ENCODE measurements at places on chromosomes 4 and X.

DNA sequence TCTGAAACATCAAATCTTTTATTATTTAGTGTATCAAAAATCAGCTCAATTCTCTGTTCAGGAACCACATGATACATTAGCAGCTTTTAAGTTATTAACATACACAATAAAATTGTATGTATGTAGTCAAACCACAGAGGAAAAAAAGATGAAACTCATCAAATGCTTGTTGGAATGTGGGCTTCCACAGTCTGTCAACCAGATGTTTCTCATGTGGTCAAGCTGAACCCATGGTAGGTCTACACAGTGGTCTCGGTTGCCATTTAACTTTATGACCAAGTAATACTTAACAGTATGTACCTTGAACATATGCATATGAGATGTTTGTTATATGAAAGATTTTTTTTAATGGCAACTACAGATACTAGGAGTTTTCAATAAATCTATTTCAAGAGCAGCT is 427.8 kb downstream of the IL15 start:
- peak; percentile 18 for DNase-seq

DNA sequence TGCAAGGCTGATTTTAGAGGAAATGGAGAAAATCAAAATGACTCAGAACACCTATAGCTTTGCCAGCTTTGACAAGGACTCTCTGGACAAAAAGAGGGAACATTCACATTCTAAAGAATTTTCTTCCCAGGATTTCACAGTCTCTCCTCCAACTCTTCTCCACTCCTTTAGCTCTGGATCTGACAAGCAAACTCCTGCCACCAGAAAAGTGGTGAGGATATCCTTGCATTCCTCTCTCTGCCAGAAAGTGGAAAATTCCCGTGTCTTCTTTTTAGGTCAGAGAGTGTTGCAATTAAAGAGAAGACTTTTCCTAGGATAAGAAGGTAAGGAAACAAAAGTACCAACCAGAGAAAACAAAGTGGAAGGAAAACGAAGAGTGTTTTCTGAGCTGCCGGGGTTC is 16.1 kb upstream of the PDGFRA start:
- DNase-seq: peak; percentile 36

DNA sequence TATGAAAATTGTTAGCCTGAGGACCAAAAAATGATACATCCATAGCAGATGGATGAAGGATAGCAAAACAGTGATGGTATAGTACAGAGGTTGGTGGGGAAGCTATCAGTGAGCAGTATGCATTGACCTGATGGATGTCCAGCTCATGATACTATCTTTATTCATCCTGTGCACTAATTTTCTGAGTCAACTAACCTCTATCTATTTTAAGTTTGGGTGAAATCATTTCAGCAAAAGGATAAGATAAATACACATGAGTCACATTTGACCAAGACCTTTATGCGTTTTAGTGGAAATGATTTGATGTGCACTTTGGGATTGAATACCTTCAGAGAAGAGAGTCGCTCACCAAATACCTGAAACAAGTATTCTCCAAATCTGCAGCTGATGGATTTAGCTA is 351.0 kb upstream of the NR3C2 start:
- no peak for DNase-seq

DNA sequence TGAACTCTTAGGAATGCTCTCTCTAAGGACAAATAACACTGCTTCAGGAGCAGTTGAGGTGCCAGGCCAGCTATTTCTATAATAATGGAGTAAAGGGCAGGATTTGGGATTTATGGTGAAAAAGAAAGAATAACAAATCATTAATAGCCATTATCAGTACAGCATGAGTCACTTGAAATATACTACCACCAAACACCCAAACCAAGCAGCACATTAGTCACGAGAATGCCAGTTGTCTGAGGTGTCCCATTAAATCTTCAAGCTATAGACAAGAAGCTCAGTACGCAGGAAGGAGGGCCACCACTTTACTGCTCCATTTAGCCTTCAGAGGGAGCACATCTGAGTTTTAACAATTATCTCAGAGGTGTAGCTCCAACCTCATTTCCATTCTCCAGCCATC is 106.8 kb upstream of the MAGEA10 start:
- DNase-seq: no peak

- DNase-seq: peak; percentile 70
These were observed 298.7 kb upstream of the EPHA5 start for GRCh38 chr4:65968831-65969558.

GRCh38 chrX:23317799-23318724 is 16.6 kb upstream of the PTCHD1 start:
- peak; percentile 16 for DNase-seq

DNA sequence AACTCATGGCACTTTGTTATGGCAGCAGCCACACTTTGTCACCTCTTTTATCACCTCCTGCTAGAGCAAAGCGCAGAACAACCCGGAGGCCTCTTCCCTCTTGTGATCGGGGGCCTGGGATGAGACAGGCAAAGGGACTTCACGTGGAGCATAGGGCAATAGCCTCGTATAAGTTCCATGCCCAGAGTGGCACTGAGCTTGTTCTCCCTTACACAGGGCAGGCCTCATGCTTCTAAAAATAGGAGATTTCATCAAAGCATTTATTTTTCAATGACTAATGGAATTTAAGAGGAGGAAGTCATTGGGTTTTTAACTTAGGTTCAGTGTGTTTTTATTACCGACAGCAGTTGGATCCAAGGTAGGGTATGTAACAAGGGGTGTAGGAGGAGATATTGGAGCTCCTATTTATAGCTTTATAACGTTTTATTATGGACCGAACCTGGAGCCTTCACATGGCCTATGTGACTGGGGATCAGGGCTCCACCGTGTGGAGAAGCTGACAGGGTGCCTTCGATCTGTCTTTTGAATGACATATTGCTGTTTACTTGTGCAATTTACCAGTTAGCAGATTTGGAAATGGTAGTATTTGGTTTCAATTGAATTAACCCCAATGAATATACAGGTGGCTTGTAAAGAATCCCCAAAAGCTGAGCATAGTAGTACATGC is 93.8 kb downstream of the SLC2A9 start:
- DNase-seq: no peak

DNA sequence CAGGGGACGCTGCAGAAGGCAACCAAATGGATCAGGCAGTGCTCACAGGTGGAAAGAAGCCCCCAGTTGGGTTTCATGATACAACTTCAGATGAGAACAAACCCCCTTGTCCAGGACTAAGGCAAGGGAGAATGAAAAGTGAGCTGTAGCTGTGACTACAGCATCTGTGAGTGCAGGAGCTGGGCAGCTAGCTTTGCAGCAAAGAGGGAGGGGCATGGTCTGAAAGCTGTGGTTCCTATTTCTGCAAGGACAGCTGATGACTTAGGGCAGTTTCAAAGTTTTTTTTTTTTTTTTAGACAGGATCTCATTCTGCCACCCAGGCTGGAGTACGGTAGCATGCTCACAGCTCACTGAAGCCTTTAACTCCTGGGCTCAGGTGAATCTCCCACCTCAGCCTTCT is 1317.4 kb upstream of the DIAPH2 start:
- DNase-seq: no peak

- no peak for DNase-seq
These were observed 59.0 kb downstream of the GSTCD start for GRCh38 chr4:105767579-105767978.

DNA sequence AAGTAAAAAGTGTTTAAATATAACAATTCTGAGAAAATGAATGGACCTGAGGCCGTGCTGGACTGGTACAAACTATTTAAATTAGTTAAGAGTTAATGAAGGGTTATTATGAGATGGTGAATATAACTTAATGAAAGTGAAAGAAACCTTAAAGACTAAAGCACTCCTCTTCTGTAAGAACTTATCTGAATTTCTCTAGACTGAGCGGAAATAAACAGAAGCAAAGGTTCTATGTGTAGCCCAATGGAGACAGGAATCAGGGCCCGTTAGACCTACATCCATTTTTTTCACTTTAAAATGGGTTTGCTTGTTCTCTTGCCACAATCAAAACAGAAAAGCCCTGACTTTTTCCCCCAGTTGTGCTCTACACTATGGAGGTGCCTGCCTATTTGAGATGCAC is 14.9 kb downstream of the AMMECR1 start:
- no peak for DNase-seq

DNA sequence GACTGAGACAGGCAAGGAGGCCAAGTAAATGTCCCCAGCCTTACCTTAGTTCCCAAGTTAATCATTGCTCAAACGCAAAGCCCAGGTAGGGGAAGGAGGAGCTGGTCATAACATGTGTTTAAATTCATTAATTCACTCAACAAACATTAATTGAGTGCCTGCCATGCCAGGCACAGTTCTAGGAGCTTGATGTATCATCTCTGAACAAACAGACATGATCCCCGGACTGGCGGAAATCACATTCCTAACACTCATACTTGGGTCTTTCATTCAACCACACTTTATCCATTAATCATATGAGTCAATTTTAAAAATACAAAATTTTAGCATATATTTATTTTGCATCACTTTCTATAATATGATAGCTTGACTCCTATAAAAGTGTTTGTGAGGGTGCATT is 335.3 kb upstream of the NOCT start:
- DNase-seq: peak; percentile 27

GRCh38 chr4:6751611-6752485 is 30.7 kb upstream of the KIAA0232 start:
- DNase-seq: no peak

- DNase-seq: peak; percentile 35
These were observed 9.9 kb downstream of the TMSB4X start for GRCh38 chrX:12984603-12985319.

DNA sequence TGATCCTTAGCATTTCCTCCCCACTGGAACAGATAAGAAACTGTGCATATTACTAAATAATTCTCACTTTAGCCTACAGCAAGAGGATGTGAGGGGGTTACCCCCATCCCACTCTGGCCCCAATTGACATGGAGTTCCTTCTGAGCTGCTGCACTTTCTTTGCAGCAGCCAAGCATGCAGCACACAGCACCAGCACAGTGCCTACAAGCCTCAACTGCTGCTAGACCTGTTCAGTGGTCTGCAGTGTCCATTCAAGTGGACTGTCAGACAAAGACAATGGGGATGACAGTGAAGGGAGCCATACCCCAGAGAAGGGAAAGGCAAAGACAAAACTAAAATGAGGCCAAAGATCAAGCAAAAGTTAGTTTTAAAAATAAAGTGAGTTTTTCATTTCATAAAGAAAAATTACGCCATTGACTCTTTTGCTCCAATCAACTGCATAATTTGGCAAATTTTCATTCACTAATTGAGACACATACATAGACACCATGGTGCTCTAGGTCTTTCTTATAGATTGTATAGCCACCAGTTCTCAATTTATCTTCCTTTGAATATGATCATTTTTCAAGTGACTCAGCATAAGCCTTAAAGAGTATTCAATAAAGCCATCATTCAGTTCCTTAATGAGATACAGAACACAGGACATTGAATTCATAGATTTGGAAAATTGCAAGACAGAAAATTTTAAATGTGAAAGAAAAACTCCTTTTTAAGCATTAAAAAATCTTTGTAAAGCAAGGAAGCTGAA is 410.6 kb downstream of the HNRNPD start:
- no peak for DNase-seq

GRCh38 chrX:10486373-10486772 is 134.0 kb downstream of the MID1 start:
- peak; percentile 86 for DNase-seq

DNA sequence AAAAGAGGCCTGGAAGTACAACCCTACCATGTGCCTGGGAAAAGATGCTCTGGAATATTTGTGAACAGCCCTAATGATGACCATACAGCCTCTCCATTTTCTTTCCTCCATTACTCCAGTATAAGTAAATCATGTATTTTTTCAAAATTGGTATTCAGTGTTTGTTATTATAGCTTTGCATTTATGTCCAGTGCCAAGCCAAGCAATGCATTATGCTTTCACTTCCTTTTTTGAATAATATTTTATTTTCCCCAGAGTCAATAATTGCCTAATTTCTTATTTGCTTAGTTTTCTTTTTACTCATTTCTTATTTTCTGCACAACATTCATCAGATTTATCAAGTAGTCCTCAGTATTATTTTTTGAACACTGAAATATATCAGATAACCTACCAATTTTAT is 49.3 kb upstream of the EOLA2 start:
- DNase-seq: no peak

DNA sequence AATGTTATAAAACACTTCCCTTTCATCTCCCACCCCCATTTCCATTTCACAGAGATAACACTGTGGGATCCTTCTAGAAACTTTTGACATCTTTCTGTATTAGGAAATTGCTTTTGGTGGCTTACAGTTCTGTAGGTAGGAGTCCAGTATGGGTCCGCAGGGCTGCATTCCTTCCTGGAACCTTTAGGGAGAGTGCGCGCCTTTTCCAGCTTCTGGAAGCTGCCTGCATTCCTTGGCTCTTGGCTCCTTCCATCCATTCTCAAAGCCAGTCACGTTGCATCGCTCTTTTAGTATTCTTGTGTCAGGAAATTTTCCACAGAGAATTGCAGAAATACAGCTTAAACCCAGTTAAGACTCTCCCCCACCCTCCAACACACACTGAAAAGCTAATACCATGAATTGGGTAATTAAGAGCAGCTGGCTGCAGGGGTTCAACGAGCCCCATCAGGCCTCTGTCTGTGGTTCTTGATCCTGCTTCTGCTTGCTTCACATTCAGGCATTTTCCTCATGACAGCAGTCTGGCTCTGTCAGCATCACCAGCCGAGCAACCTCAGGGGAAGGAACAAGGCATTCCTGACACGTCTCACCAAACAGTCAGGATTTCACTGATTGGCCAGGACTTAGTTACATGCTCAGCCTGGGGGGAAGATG is 48.8 kb downstream of the SEPTIN11 start:
- peak; percentile 86 for DNase-seq

DNA sequence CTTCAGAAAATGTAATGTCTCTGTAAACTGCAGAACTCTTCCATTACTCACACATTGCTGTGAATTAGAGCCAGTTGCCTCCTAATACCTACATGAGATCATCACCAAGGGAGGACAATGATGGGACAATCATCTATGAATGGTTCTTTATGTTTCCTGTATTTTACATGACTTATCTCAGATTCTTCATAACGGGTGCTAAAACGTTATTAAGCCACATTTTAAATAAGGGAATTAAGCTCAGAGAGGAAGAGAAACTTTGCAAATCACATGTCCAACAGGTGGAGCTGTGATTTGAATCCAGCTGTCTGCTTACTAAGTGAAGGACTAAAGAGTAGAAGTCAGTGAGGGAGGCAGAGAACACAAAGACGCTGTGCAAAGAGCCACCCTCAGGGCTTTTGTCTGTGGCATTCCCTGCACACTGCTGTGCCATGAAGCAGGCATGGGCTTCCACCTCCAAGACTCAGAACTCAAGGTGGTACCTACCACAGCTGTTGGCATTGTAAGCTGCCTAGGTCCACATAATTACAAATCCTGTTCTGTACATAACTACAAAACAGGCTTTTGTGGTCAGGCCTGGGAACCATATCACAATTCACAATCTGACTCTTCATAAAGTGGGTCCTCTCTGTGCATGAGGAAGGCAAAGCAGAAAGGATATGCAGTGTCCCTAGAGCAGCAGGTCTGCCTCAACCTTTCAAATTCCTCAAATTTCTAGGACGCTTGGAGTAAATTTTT is 12.8 kb downstream of the TBC1D9 start:
- peak; percentile 51 for DNase-seq

DNA sequence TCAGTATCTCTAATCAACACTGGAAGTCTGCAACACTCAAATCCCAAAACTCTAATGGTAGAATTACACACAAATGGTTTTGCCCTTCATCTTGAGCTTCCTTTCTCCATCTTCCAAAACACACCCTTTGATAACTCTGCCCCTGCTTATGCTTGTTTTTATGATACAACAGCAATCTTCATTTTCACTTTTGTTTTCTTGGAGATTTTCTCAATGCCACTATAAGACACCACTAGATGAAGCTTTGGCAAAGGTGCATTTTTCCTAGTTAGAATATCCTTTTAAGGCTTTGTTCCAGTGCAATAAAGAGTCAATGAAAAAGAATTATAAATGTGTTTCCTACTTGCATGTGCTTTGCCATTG is 472.4 kb upstream of the NWD2 start:
- no peak for DNase-seq
